ENCODE measurements at places on chromosomes 1 and 21.

DNA sequence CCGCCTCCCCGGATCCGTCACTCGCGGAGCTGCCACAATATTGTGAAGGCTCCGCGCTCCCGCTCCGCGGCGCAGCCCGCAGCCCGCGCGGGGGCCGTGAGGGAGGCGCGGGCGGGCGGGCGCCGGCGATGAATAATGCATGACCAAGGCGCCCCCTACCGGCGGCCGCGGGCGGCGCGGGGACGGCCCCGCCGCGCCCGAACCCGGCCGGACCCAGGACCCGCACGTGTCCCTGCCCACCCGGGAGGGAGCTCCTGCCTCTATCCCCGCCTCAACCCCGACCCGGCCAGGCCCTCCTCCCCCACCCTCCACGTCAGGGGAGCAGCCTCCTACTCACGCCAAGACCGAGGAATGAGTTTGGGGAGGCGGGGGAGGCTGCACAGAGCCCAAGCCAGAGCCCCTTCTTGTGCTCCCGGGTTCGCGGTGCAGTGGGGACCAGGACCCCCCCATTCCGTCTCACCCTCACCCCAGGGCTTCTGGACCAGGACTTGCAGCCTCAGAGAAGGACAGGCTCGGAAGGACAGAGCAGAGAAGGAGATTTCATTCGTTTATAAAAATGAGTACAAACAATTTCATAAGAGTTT is 70.8 kb upstream of the CASZ1 start:
- DNase-seq: peak; percentile 67

GRCh38 chr1:243968413-243968812 is 82.7 kb upstream of the ZBTB18 start:
- DNase-seq: no peak

GRCh38 chr1:201713086-201713810 is 115.7 kb upstream of the IPO9 start:
- DNase-seq: no peak

GRCh38 chr1:182977480-182977879 is 24.5 kb upstream of the SHCBP1L start:
- no peak for DNase-seq

GRCh38 chr1:64996541-64997257 is 30.4 kb upstream of the JAK1 start:
- no peak for DNase-seq

DNA sequence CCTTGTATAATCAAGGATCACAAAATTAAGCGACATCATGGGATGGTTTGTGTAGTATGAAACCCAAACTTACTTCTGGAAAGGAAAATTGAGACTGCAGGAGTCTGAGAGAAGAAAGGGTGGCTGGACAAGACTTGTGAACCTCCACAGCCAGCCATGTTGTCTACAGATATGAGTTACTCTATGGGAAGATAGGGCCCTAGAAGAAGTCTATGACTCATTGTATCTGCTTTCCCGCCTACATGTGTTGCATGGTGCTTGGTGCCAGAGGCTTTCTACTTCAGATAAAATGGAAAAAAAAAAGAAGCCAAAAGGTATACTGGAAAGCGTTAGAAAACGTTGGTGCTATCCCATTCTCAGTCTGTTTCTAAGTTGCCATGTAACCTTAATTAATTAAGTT is 18.7 kb upstream of the OR6N2 start:
- no peak for DNase-seq

DNA sequence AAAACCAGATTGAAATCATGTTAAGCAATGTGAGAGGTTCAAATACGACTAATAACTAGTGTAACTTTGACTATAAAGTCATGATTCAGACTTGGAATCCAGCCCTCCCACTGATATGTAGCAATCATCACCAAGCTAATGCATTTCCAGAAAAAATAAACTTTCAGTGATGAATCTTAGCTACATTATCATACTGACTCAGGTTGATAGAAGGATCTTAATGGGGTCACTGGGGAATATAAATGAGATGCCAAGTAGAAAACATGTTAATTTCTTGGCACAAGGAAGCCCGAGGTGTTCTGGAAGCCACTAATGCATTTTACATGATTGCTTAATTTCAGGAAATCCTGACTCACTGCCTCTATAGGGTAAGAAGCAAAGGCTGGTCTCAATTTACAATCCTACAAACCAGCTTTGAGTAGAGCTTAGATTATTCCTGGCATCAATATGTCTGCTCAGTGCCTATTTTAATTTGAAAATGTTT is 67.7 kb downstream of the SELENOF start:
- no peak for DNase-seq

GRCh38 chr1:18469514-18469913 is 11.2 kb upstream of the KLHDC7A start:
- DNase-seq: no peak

GRCh38 chr1:27656157-27656893 is 15.7 kb downstream of the IFI6 start:
- DNase-seq: no peak

GRCh38 chr1:169683661-169684060 is 27.8 kb downstream of the SELL start:
- no peak for DNase-seq

DNA sequence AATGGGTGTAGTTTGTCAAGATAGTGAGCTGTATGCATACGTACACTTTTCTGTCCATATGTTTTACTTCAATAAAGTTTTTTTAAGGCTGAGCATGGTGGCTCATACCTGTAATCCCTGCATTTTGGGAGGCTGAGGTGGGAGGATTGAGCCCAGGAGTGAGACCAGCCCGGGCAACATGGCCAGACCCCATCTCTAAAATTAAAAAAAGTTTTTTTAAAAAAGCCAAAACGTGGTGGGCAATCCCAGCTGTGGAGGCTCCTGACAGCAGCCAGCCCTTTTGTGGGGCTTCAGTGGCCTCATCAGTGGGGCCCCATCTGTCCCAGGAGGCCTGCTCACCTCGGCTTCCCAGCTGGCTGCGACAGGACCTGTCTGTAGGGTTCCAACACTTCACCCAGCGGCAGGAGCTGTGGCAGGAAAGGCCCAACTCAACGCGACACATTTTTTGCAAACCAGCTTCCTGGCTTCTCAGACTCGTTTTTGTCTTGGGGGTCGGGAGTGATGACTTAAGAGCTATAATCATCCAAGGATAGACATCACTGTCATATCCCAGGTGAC is 56.9 kb upstream of the LBR start:
- DNase-seq: no peak

DNA sequence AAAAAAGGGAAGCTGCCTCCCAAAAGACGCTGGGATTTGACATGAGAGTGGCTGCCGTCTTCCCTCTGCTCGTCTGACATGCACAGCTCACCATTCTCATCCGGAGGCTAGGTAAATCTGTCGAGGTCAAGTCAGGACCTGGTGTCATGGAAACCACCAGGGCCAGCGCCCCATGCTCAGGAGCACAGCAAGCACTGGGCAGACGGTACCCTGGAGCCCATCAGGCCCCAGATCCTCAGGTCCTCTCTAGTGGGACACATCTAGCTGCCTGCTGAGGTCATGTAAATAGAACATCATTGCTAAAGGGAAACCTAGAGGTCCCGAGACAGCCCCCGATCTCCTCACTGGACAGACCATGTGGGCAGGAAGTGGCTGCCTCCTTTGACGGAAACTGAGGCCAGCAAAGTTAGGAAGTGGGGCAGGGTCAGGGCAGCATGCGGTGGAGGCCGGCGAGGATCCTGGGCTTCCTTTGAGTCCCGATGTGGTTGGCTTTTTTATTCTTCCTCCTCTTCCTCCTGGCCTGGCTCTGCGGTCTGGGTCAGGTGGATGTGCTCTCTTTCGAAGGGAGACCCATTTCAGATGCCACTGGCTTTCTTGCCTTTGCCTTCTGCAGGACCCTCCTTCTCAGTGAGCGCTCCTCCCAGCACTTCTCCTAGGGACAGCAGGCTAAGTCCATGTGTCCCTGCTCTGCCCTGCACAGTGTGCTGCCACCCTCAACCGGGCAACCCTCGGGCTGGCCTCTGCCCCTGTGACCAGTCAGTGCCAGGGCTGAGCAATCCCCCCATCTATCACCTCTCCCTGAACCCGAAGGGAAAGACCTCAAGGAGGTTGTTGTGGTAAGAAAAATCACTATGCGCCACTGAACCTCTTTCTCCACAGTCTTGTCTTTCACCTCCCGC is 5.9 kb downstream of the AGT start:
- DNase-seq: no peak
